ENCODE measurements at places on chromosomes 3 and 15.

GRCh38 chr3:124142389-124142970 lies 150.6 kb upstream of the ROPN1 start:
- no peak for DNase-seq

DNA sequence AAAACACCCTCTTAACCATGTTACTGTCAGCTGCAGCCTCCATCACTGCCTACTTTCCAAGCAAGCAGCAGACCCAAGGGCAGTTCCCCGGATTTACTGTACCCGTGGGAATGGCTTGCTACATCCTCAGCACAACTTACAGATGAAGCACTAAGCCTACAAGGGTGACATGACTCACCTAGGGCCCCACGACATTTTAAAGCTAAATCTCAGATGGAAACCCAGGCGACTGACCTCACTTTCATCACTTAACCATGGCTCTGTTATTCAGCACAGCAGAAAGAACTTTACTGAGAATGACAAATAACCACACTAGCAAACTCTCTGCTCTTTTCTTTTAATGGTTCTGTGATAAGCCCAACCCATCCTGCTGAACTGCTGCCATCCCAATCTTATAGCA lies 65.6 kb downstream of the SUMF1 start:
- DNase-seq: no peak

DNA sequence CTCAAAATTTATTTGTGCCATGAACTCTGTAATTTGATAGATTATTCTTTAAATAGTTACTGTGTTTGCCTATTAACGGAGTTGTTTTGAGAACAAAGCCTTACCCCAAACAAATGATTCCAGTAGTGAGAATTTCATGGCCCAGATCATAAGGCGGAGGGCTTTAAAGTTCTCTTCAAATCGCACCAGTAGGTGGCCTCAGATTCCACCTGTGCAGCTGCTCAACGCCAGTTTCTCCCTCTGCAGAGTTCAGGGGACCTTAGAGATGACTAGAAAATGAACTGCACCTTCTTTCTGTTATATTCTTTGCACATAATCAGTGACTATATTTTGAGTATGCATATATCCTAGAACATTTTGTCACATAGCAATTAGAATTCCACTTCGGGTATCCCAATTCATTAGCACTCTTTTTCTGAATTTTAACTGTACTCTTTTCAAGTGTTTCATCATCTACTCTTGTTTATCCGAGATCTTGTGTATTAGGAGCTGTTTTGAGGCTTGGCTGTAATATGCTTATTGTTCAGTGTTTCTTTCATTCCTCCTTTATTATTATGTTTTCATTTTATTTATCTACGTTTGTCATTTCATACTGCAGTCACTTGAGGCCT lies 232.6 kb upstream of the CHRM5 start:
- peak; percentile 23 for DNase-seq

- no peak for DNase-seq
These were observed 55.5 kb downstream of the WHAMM start for GRCh38 chr15:82864967-82865366.

DNA sequence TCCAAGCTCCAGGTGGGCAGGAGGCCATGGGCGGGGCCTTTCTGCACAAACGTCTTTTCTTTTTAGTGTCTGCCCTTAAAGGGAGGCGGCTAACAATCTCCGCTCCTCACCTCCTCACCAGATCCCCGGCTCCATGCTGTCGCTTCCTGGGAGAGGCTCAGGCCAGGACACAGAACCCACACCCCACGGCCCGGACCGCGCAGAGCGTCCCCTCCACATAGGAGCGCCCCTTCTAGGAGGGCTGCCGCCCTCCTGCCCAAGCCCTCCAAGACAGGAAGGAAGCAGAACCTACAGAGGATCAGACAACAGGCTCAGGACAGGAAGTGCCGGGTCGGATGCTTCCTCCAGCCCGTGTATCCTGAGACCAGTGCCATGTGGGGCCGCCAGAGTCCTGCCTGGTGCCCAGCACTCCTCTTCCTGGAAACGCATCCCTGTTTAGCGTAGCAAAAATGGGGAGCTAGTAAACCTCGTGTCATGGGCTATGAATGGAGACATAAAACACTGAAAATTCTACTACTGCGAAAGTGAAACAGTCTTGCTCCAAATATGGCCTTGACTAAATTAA lies 83.2 kb upstream of the ATP10A start:
- DNase-seq: no peak

DNA sequence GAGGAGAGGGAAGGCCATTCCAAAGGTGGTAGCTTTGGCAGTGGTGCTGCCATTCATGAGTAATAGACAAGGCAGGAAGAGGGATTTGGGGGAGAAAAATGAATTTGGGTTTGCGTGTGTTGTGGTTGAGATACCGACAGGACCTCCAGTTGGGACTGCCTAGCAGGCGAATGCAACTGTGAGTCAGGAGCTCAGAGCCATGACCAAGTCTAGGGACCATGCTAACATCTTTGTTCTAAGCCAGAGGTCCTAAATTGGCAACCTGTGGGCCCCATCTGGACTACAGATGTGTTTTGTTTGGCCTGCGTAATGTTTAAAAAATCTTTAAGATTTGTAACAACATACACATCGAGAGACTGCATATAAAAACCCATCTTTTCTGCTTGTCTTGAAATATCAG lies 61.6 kb downstream of the SAMMSON start:
- no peak for DNase-seq

DNA sequence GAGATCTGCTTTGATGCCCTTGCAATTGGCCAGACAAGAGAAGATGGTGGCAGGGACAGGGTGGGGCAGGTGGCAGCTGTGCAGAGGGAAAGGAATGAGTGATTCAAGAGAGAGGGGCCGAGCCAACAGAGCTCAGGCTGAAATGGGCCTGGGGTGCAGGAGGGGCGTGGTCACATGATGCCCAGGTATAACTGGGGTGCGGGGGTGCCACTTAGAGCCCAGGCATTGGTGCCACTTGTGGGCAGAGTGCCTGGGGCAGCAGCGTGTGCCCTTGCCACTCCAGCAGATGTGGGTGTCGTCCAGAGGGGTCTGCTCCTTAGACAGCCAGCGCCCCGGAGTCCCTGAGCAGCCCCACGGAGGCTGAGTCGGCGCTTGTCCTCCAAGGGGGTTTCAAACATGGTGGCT lies 88.7 kb downstream of the PLXNA1 start:
- DNase-seq: no peak

DNA sequence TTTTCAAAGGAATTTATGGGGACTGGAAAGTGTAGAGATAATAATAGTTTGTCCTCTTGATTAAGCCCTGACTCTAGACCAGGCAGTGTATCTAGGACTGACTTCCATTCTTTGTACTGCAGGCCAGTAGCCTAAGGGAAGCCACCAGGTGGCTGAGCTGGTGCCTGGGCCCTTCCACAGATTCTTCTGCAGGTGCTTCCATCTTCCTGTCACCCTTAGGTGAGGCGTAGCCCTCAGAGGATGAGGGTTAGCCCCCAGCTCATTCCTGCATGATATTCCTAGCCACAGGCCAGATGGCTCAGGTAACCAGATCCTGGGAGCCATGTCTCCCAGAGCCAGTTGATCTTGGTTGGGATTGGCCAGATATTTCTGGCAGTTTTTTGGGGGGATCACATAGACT lies 169.0 kb upstream of the IL12A start:
- DNase-seq: no peak

DNA sequence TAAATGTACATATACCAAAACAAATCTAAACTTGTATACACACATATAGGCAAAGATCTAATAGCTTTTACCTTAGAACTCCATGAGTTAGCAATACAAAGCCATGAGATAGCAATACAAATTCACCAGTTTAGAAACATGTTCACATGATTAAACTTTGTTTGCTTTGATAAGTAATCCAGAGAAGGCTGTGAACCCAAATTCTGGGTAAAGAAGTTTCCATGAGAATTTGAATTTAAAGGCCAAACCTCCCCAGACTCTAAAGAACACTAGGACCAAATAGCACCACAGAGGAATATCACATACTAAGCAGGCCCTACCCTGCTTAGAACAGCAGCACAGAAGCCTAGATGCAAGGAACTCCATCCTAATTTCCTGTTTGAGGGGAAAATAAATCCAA lies 83.7 kb upstream of the TP63 start:
- no peak for DNase-seq

GRCh38 chr3:169812332-169813235 lies at the start of the genes LRRC34 and LRRIQ4:
TSS of gene LRRC34 (minus strand) at chr3:169812904. CDS start at chr3:169812548, 356 bp downstream.
TSS of gene LRRIQ4 (plus strand) at chr3:169812870. CDS start at chr3:169821922, 9,052 bp downstream.
- peak; percentile 80 for DNase-seq

DNA sequence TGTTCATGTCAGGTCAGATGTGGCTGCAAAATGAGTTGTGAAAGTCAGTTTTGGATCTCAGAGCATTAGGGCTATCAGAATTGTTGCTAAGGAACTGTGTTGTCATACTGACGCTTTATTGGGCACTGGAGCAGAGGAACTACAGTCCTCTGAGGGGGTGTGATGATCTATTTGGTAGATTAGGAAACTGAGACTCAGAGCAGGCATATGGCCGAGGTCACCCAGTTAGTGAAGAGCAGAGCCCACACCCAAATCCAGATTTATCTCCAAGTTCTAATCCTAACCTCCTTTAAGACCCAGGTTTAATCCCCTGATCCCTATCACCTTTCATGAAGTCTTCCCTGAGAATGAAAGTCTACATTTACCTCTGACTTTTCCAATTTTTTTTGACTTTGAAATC lies 25.6 kb upstream of the GLCE start:
- no peak for DNase-seq

GRCh38 chr3:32325201-32325600 lies 66.5 kb upstream of the CMTM7 start:
- DNase-seq: no peak
